ENCODE measurements at places on chromosomes 6 and 20. TPM values are rescaled to one million over a fixed set of nuclear protein-coding genes. Genes with fewer than 3 reads are reported as not detected.
A peak's percentile ranks its signal among the peaks of the same experiment; 100 is the strongest.

DNA sequence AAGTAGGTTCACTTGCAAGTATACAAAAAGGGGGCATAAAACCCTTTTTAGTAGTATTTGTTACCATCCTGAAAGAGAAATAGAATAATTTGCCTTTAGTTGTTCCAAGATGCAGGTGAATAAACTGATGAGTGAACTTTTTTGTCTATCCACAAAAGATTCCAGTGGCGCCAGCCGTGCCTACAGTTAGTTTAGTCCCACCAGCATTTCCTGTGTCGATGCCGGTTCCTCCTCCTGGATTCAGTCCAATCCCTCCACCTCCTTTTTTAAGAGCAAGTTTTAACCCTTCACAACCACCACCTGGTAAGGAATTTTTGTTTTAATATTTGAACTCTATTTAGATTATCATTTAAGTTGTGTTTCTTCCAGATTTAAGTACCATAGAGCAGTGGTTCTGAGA is 90.9 kb downstream of the SCAF8 start:
- DNase-seq = no peak

DNA sequence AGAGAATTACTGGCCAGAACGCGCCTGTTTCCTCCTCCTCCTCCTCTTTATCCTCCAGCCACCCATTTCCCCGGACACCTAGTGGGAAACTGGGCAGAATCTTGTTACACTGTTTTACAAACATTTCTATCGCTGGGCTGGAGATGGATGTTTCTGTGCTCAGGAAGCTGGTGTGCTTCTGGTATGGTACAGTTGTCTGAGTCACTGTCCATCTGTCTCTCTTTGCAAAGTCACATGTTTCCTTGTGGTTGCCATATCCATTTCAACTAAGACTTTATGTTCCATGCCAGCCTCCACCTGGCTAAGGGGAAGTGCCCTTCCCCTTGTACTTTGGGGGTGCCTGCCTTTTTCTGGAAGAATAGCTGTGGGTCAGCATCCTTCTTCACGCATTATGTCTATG is 52.9 kb upstream of the SLC22A16 start:
- peak; percentile 23 for DNase-seq

DNA sequence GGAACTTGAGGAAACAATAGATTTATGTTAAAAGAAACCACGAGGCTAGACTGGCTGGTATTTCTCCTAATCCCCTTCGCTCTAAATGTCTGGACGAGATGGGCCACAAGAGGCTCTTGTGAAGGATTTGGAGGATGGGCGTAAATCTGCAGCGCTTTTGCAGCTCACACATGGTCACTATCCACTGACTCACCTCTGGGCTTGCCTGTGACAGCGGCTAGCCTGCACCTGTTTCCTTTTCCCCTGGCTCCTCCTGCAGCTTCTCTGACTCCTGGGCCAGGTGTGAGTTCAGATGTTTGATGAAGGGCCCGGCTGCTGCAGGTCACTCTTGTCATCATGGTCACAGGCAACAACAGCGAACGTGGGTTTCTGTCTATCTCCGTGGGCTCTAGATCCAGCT is 629.4 kb downstream of the CBLN4 start:
- DNase-seq = no peak

DNA sequence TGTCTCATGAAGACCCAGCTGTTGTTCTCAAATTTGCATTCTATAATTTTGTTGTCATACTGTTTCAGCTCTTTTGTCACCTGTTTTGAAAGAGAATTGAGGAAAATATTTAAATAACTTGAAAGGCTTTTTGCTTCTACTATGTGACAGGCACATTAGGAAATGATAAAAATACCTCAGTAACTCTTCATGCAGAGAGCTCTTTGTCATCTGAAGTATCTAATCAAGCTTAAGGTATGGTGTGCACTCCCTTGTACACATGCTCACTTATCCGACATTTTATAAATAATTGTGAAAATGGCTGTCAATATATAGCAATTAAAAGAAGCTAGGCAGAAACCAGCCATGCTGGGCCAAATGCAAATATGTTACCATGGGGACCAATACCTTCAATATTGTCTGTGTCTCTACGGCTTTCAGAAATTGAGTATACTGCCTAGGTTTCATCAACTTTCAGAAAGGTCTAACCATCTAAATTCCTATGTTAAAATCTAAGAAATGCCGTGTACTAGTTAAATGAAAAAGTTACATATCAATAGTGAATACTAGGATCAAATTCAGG is 349.0 kb downstream of the RNGTT start:
- no peak for DNase-seq

GLP1R gene
- total RNA-seq = under 0.01 TPM

PHACTR1 gene
- 3.1 TPM for total RNA-seq

ECT2L gene
- total RNA-seq = 0.09 TPM

Measured in thymus (tissue), 14 donors.